ENCODE measurements at places on chromosomes 11 and 22. TPM values are rescaled to one million over a fixed set of nuclear protein-coding genes. Genes with fewer than 3 reads are reported as not detected.

CENATAC gene
- 32.0 TPM for total RNA-seq

PKNOX2 gene
- 10.7 TPM for total RNA-seq

TMPRSS13 gene
- total RNA-seq, result 0.55 TPM

TIGD3 gene
- 0.33 TPM for total RNA-seq

GLYAT gene
- total RNA-seq, result not detected

SLC43A3 gene
- 21.0 TPM for total RNA-seq

P2RX6 gene
- 1.7 TPM for total RNA-seq

FAM168A gene
- total RNA-seq, result 22.4 TPM

GAL3ST1 gene
- total RNA-seq, result not detected

ART5 gene
- total RNA-seq, result 0.50 TPM

TRPM5 gene
- 0.11 TPM for total RNA-seq

MRGPRX4 gene
- total RNA-seq, result not detected

IRAG1 gene
- total RNA-seq, result 17.1 TPM

C11orf91 gene
- not detected for total RNA-seq

LMO1 gene
- not detected for total RNA-seq

PLAAT4 gene
- total RNA-seq, result 13.7 TPM

IL17REL gene
- total RNA-seq, result not detected

SGSM1 gene
- 3.6 TPM for total RNA-seq

RBMXL2 gene
- total RNA-seq, result not detected

SHANK2 gene
- 3.4 TPM for total RNA-seq

APOL3 gene
- total RNA-seq, result 20.1 TPM

MS4A7 gene
- total RNA-seq, result 53.4 TPM

PNPLA5 gene
- total RNA-seq, result not detected

GCAT gene
- total RNA-seq, result 21.3 TPM

MFRP gene
- not detected for total RNA-seq

ANKRD49 gene
- 11.3 TPM for total RNA-seq

EHBP1L1 gene
- total RNA-seq, result 11.8 TPM

SLC35E4 gene
- 3.8 TPM for total RNA-seq

FZD4 gene
- total RNA-seq, result 20.7 TPM

BCL2L13 gene
- 102 TPM for total RNA-seq

BSCL2 gene
- 83.1 TPM for total RNA-seq

LRRN4CL gene
- total RNA-seq, result 29.9 TPM

IGSF9B gene
- 1.5 TPM for total RNA-seq

CENPM gene
- 9.2 TPM for total RNA-seq

OR9Q1 gene
- total RNA-seq, result not detected

ASRGL1 gene
- total RNA-seq, result 8.9 TPM

CALCA gene
- not detected for total RNA-seq

CRYBB2 gene
- not detected for total RNA-seq

CCDC15 gene
- 2.0 TPM for total RNA-seq

OR4C45 gene
- total RNA-seq, result not detected

SESN3 gene
- total RNA-seq, result 58.7 TPM

NXPE1 gene
- not detected for total RNA-seq

AGBL2 gene
- total RNA-seq, result 0.78 TPM

GLB1L2 gene
- 1.5 TPM for total RNA-seq

EFEMP2 gene
- total RNA-seq, result 40.6 TPM

SLC37A2 gene
- total RNA-seq, result 378 TPM

NCF4 gene
- total RNA-seq, result 13.0 TPM

OR8G1 gene
- not detected for total RNA-seq

OR8J3 gene
- total RNA-seq, result not detected

C11orf86 gene
- total RNA-seq, result 0.25 TPM
